ENCODE measurements at places on chromosomes 3 and 15.

DNA sequence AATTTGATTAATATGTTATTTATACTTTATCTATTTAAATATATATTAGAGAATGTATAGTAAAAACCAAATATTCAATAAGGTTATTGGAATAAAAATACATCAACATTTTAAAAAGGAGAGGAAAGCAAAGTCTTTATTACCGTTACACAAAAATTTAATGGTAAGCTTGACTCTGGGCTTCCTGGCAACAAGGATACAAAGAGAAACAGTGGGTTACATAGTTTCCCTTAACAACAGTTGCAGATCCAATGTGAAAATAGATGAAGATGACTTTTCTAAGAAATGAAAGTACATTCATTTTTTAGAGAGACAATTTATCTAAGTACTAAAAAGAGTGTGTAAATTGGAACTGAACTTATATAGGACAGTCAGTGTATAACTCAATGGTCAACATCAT lies 6.0 kb upstream of the PHLDB2 start:
- no peak for DNase-seq

DNA sequence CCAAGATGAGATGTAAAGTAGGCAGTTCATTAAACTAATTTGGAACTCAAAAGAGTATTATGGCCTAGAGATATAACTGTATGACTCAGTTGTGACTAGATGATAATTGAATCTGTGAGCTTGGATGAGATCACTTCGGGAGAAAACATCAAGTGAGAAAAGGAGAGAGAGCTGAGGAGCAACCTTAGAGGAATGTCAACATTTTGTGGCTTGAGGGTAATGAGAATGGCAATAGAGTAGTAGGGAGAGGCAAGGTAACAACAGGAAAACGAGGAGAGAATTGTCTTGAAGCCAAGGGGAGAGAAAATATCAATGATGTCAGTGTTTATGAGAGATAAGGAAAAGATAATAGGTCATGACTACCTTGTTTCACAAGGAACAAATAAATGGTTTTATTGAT lies 580.2 kb downstream of the NLGN1 start:
- no peak for DNase-seq

GRCh38 chr3:105862217-105862616 lies 6.6 kb downstream of the CBLB start:
- DNase-seq: no peak

GRCh38 chr3:61460636-61461035 lies 100.7 kb upstream of the PTPRG start:
- DNase-seq: no peak

DNA sequence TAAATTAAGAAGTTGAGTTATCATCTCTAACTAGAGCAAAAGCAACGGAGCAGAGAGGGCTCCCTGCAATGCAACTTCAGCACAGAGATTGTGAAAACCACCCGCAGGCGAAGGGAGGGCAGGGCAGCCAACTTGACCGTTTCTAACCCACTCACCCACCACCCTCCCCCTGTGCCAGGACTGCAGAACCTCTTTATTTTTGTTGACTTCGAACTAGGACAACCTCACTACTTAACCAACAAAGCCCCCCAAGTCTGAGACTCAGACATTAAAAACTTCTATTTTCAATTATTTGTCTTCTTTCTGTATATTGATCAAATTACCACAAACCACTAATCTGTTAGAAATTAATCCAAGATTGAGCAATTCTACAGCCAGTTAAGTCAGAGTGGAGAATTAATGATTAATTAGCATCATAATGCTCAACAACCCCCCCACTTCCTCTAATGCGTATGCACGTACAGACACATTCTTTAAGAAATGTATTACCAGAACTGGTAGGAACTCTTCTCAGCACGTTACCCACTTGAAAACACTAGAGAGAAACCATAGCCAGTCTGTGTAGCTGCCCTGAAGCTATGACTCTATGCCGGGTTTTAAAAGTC lies 2.0 kb downstream of the MGLL start:
- DNase-seq: no peak

GRCh38 chr3:16606398-16606797 lies 1.2 kb upstream of the DAZL start:
- no peak for DNase-seq

DNA sequence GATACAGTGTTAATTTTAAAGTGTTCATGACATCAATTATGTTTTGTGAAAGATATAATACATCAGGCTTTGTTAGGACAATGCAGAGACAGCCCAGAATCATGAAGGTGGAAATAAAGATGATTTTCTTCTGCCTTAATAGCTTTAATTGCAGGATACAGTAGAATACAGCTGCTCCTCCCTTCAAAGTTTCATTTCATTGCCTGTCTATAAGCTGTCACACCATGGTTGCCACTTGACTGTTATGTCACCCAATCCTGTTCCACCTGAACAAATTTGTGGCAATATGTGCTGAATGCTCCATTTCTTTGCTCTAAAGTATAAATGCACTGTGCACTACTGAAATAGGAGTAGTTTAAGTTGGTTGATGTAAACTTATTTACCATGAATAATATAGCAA lies 537.8 kb upstream of the ROBO2 start:
- DNase-seq: no peak

All from CD4-positive, alpha-beta T cell treated with Interleukin-4 for 1 hour (primary cell).